GM19239 (cell line): ENCODE measurements at places on chromosomes 13 and 19.

- no peak for DNase-seq
Measured at GRCh38 chr19:19653597-19654147, 9.8 kb downstream of the ATP13A1 start.

DNA sequence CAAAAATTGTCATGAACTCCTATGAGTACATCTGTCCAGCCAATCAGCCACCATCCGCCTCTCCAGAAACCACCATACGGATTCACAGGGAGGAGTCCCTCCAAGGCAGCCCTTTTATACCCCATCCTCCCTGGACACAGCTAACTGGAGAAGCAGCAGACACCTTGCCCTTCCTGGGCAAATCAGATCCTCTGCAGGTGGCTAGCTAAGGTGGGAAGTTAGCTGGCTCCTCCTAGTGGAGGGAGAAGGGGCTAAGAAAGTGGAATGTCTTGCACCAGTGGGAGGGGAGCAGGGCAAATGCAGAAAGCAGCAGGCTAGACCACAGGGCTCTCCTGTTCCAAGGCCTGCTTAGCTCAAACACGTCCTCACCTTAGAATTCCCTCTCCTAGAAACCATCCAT lies 46.2 kb upstream of the UQCRFS1 start:
- DNase-seq = no peak

DNA sequence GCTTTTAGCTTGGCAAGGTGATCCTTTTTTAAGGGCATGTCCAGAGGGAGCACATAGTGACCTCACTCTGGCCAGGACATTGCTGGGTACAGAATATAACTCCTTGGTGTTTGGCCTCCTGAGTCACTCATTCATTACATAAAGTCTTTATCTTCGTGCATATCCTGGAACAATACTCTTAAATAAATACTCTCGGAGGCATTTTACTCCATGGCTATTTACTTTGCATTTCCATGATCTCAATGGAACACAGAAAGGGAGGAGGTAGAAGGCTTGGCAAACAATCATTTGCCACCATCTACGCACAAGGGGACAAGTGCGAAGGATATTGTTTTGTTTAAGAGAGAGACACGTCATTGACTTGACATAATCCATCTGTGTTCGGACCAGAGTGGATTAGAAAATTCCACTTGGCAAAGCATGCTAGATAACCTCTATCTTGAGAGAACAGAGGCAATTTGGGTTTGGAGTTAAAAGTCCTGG lies 210.0 kb downstream of the IRS2 start:
- no peak for DNase-seq

DNA sequence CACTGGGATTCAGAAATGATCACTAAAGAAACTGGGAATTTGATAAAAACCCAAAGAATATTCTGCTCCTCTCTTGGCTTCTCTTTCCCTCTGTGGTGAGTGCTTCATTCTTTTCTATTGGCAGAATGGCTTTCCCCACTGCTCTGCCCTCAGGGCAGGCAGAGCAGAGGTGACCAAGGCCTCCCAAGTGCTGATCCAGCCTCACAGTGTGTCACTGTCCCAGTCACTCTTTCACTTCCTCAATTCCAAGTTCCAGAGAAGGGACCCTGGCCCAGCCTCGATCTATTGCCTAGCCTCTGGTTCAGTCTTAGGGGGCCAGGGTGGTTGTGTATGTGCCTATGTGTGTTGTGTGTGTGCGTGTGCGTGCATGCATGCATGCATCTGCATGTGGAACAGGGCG lies 180.6 kb upstream of the TMTC4 start:
- DNase-seq = no peak

DNA sequence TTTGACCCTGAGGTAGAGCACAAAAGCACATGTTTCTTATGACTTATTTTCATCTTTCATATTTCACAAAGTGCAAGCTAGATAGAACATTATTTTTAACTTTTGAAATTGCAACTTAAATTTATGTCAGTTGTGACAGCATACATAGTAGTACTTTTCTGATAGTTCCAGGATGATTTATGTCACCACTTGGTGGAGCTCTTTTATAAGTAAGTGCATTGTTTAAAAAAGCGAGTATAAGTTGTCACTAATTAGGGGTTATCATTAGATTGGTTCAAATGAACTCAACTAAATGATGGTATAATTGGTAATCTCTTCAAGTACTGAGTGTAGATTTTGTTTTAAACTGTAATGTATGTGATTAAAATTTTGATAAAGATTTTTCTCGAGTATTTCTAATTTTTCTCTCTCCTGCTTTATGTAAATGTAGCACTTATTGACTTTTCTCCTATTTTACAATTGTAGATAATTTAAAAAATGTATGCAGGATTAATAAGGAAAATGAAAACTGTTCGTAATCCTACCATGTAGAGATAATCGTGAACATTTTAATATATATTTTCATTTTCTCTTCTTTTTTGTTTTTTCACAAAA lies 31.1 kb downstream of the RB1 start:
- DNase-seq = no peak

DNA sequence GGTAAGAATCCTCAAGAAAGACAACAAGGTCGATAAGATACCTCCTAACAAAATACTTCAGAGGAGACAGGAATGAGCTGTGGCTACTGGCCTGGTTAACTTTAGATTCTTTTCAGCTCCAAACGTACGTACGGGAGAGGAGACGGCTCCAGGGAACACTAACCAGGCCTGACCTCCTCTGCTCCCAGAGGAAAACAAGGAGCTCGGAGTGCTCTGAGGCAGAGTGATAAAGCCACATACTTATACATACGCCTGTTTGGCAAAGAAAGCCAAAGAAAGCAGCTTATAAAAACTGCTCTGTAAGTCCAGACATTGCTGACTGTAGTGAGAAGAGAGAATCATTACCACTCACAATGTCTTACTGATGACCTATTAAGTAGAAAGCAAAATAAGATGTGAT lies 263.9 kb downstream of the MZT1 start:
- DNase-seq = no peak

DNA sequence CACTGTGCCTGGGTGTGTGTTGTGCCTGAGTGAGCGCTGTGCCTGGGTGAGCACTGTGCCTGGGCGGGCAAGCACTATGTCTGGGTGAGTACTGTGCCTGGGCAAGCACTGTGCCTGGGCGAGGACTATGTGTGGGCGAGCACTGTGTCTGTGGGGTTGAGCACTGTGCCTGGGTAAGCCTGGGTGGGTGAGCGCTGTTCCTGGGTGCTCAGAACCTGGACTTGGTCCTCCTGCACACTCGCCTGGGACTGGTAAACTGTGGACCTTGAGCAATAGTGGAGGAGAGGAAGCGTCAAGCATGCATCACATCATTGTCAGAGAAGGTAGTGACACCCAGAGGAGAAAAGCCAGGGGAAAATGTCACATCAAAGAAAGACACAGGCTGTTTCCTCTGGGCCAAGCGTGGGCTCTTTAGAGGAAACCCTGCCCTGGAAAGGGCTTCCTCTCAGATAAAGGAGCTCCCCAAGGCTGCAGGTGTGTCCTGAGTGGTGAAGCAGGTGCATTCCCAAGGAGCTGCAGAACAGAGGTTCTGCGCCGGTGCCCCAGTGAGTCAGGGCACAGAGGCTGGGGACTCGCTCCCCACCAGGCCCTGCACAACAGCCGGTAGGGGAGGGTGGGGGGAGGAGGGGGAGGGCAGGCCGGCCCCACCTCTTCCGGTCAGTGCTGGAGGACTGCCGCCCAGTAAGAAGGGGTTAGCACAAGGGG lies 141.2 kb downstream of the TEX29 start:
- DNase-seq = no peak

DNA sequence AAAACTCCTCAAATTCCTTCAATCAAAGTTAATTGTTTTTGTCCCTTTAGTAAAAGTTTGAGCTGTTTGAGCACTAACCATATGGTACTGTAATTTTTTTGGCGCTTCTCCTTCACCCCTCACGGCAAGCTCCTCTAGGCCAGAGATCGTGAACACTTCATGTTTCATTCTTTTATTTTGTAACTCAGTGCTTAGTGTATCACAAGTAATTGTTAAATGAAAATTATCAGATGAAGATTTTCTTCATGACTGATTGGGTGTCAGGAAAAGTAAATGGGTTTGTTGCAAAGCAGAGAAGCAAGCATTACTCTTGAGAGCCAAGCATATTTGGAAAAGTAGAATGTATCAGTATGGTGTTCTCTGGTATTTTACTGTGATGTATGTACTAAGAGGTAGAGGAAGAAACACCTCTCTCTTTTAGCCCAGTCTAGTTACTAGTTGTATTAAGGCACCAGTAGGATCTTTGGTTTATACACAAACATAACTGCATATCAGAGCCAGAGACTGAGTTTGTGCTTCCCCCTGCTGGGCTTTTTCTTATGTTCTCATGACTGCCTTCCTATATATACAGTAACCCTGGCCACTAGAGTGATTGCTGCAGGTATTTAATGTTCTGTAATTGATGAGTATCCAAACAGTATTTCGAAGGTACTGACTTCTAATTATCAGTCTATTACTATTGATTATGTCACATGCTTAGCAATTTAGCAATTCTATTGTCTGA lies 202.3 kb upstream of the KLHL1 start:
- DNase-seq = no peak

DNA sequence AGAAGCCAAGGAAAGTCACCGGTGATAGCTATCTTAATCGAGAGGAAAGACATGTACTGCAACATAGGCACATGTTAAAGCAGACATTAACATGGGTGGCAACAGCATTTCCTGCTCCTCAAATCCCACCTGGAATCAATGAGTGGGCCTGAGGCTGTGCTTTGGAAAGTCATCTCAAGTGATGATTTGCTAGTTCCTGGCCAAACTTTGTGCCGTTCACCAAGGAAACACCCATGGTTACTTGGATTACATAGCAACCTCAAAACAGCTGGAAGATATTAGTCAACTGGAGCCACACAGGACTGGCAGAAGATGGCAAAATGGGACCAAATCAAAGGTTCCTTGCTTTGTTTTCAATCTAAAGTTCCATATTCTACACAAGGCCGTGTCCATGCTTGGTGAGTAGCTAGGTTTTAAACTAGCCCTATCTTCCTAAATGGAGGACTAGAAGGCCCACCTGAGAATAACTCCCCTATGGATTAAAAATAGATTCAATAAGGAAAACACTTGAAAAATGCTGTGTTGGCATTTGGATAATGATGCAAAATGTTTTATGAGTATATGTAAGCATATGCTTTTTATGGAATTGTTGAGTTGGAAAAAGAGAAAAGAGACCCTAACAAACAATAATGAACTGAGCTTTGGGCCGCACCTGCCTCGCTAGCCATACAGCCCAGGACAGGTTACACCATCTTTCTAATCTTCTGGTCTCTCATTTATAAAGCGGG lies 144.5 kb downstream of the RGCC start:
- no peak for DNase-seq

- DNase-seq = no peak
Measured at GRCh38 chr13:65724226-65724625, 1505.9 kb downstream of the PCDH9 start.

DNA sequence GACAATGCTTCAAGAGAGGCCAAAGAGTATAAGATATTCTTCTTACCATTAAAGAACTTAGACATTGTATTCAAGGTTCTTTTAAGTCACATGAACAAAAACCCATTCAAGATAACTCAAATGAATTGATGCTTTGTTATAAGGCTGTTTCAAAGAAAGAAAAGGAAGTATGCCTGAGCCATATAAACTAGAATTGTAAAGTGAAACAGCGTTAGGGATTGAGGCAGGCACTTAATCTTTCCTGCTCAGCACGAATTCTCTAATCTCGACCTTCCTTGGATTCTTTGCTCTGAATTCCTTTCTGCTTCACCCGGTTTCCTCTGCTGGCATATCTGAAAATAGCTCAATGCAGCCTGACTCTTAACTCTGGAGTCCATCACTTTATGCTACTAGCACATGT lies 595.4 kb downstream of the DIAPH3 start:
- DNase-seq = no peak

DNA sequence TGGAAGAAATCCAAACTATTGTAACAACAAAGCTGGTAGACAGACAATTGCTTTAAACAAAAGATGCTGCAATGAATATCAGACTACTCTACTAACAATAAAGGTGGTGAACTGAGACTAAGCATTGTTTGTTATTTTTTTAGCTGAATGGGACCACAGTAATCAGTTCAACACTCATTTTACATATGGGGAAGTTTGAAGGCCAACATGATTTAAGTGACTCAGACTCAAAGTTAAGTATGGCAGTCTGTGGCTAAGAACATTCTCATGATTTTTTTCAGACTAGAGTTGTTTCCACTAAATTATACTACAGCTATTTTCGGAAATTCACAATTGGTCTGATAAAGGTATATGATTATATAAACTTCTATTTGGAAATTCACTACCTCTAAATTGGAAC lies 10.4 kb downstream of the EXOSC8 start:
- DNase-seq = no peak

DNA sequence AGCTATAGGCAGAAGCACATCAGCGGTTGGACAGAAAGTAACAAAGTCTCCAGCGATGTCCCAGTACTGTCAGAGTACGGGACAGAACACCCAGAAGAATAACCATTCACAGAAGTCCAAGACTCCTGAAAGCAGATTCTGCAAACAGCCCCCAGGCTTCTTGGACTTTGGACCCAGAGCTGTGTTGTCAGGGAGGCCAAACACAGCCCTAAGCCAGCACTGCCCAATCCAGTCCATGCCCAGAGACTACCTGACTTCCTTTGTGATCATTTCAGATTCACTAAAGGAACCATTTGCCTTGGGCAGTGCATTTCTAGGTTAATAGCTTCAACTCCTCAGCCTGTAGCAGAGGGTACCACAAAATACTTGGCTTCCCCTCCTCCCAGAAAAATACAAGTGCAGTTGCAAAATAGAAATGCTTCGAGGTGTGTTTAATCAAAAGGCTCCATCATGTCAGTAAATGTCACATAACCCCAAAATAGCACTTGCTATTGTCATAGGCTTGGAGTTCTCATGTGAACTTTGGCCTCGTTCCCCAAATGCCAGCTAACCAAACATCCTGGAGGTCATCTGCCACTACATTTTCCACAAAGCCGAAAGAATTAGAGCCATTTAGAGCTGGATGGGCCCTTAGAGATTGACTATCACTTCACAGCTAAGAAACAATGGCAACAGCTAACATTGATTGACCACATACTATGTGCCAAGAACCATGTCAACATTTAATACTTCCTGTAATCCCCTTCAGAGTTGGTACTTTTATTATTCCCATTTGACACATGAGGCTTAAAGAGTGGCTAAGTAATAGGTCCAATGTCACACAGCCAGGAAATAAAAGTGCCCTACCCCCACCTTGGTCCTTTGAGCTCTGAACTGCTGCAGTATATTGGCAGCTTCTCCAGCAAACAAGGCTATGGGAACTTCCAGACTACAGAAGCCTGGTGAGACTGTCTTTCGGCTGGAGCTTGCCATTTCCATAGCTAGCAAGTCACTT lies 329.9 kb downstream of the FOXO1 start:
- DNase-seq = no peak
